Sigmoid colon (tissue), 7 donors: ENCODE measurements at places on chromosomes 4 and X. TPM values are rescaled to one million over a fixed set of nuclear protein-coding genes. Genes with fewer than 3 reads are reported as not detected.

DNA sequence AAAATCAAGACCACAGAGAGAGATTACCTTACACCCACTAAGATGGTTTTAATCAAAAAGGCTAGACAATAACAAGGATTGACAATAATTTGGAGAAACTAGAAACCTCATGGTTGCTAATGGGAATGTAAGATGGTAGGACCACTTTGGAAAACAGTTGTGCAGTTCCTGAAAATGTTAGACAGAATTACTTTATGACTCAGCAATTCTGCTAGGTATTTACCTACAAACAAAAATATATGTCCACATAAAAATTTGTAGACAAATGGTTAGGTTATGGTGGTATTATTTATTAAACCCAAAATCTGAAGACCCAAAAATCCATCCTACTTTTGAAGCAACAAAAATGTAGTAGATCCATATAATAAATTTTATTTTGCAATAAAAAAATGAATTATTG lies 1027.0 kb upstream of the ADGRL3 start:
- no peak for DNase-seq
- H3K4me3 ChIP-seq: no peak overlapping the region
- H3K27me3 ChIP-seq: no peaks in the 10 kb centered on the region
- H3K27ac ChIP-seq: no peak overlapping the region
- H3K36me3 ChIP-seq: no peaks in the 10 kb centered on the region

- H3K27ac ChIP-seq: no peak overlapping the region
- no peaks in the 10 kb centered on the region for H3K27me3 ChIP-seq
- DNase-seq: no peak
- H3K36me3 ChIP-seq: no peaks in the 10 kb centered on the region
- no peak overlapping the region for H3K4me3 ChIP-seq
- H3K4me1 ChIP-seq: no peaks in the 10 kb centered on the region
These were observed 3.6 kb downstream of the IL9R start for GRCh38 chrX:156001001-156001666.

DNA sequence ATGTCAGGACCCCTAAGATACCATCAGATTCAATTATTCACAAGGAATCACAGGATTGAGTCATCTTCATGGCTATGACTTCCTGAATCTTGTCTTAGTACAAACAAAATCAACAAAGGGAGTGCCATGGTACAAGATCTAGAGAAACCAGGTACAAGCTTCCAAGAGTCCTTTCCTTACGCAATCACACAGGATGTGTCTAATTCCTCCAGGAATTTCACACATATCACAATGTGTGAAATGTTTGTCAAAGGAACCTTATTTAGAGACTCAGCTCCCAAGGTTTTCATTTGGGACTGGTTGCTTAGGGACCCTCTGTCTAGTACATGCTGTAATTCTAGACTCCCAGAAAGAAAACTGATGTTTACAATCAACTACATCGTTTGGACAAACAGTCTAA lies 83.0 kb downstream of the MAB21L2 start:
- H3K36me3 ChIP-seq: no peaks in the 10 kb centered on the region
- H3K27ac ChIP-seq: no peak overlapping the region
- H3K4me3 ChIP-seq: no peak overlapping the region

- H3K27me3 ChIP-seq: no peaks in the 10 kb centered on the region
- no peak for DNase-seq
- no peaks in the 10 kb centered on the region for H3K4me1 ChIP-seq
- H3K27ac ChIP-seq: no peak overlapping the region
- H3K36me3 ChIP-seq: no peaks in the 10 kb centered on the region
These were observed 131.2 kb downstream of the UNC5C start for GRCh38 chr4:95417531-95417930.

GRCh38 chrX:136810493-136810892 lies 29.8 kb upstream of the ARHGEF6 start:
- H3K27ac ChIP-seq: no peak overlapping the region
- no peaks in the 10 kb centered on the region for H3K36me3 ChIP-seq

DNA sequence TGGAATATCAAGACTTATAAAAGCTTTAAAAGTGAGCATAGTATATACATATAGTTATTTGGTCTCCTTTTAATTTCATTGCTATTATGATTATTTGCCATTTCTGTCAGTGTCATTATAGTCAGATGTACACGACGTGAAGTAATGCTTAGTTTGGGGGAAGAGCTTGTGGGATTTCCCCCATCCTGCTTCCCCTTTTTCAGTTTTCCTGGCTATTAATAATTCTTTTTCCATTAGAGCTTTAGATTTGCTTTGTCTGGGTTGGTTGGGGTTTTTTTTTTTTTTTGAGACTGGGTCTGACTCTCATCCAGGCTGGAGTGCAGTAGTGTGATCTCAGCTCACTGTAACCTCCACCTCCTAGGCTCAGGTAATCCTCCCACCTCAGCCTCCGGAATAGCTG lies 5.4 kb downstream of the ABCE1 start:
- peaks cover 43% of the 10 kb centered on the region for H3K36me3 ChIP-seq
- H3K4me3 ChIP-seq: no peak overlapping the region
- no peak for DNase-seq
- no peak overlapping the region for H3K27ac ChIP-seq

- no peaks in the 10 kb centered on the region for H3K36me3 ChIP-seq
- DNase-seq: no peak
- no peak overlapping the region for H3K4me3 ChIP-seq
- H3K27ac ChIP-seq: no peak overlapping the region
- no peaks in the 10 kb centered on the region for H3K27me3 ChIP-seq
- no peaks in the 10 kb centered on the region for H3K4me1 ChIP-seq
These were observed 94.4 kb downstream of the TLL1 start for GRCh38 chr4:165967486-165967885.

MAGEC2 gene
- not detected for total RNA-seq

NXF2 gene
- total RNA-seq: not detected

GRCh38 chrX:11666164-11666563 lies 444 bp upstream of the ARHGAP6 start:
- H3K36me3 ChIP-seq: no peaks in the 10 kb centered on the region
- no peaks in the 10 kb centered on the region for H3K4me1 ChIP-seq
- peak overlapping the region; percentile 88 for H3K27ac ChIP-seq

- peaks cover 3% of the 10 kb centered on the region for H3K27me3 ChIP-seq
- no peak overlapping the region for H3K4me3 ChIP-seq
- DNase-seq: no peak
- no peaks in the 10 kb centered on the region for H3K4me1 ChIP-seq
- H3K27ac ChIP-seq: no peak overlapping the region
- H3K36me3 ChIP-seq: no peaks in the 10 kb centered on the region
These were observed 28.1 kb upstream of the MAN2B2 start for GRCh38 chr4:6546681-6547447.

DNA sequence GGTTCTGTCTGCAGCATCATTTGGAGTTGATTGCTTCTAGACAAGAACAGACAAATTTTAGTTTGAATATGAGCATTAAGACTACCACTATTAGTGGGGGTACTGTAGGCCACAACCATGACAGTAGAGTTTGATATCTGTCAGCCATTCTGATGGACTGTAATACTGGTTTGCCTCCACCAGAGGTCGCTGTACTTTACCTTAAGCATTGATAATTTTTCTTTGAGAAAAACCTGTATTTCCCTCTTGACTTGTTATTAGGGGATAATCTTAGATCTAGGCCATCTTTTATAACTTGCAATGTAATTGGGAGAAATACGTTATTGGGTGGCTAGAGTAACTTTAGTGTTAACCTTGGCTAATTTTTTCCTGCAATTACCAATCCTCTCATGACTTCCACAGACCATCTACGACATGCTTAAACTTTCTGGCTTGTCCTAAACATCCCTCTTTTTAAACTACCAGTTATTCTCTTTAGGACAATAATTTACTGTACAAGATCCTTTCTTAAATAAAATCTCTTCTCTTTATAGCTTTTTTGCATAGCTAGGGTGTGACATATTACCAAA lies 562.4 kb downstream of the MAGEB5 start:
- no peak for DNase-seq
- H3K4me3 ChIP-seq: no peak overlapping the region
- H3K27ac ChIP-seq: no peak overlapping the region

TDO2 gene
- total RNA-seq: not detected

DNA sequence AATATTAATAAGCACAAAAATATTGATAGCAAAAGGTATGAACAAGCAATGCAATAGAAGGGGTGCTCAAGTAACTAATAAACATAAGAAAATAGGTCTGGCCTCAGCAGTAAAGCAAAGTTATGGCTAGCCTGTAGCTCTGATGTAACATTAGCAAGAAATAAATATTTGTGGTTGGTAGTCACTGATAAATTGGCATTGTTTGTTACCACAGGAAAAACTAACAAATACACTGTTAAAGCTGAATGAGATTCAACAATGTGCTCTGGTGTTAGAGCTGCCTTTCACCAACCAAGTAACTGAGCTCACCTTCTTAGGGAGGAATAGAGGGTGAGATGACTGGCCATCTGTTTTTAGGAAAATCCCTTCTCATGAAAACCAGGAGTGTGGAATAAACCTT lies 71.4 kb downstream of the AREG start:
- H3K4me1 ChIP-seq: no peaks in the 10 kb centered on the region
- DNase-seq: no peak
- no peak overlapping the region for H3K4me3 ChIP-seq
- H3K36me3 ChIP-seq: no peaks in the 10 kb centered on the region
- no peak overlapping the region for H3K27ac ChIP-seq

- no peak overlapping the region for H3K27ac ChIP-seq
- peak; percentile 57 for DNase-seq
- H3K4me1 ChIP-seq: no peaks in the 10 kb centered on the region
- H3K27me3 ChIP-seq: no peaks in the 10 kb centered on the region
- no peaks in the 10 kb centered on the region for H3K36me3 ChIP-seq
These were observed 90.0 kb upstream of the EDA2R start for GRCh38 chrX:66728818-66729271.

GRCh38 chr4:106095408-106095807 lies 200.1 kb downstream of the NPNT start:
- no peak overlapping the region for H3K27ac ChIP-seq
- no peaks in the 10 kb centered on the region for H3K36me3 ChIP-seq

ITIH6 gene
- total RNA-seq: not detected

GRCh38 chr4:14072506-14072905 lies 445.0 kb upstream of the BOD1L1 start:
- H3K27me3 ChIP-seq: no peaks in the 10 kb centered on the region
- H3K36me3 ChIP-seq: no peaks in the 10 kb centered on the region
- H3K4me3 ChIP-seq: no peak overlapping the region
- H3K27ac ChIP-seq: no peak overlapping the region

GPC3 gene
- total RNA-seq: 1.6 TPM

- no peaks in the 10 kb centered on the region for H3K27me3 ChIP-seq
- no peak overlapping the region for H3K4me3 ChIP-seq
- no peaks in the 10 kb centered on the region for H3K36me3 ChIP-seq
- H3K4me1 ChIP-seq: no peaks in the 10 kb centered on the region
- no peak for DNase-seq
These were observed 8.6 kb upstream of the ZXDA start for GRCh38 chrX:57918750-57919436.

GRCh38 chr4:42205541-42205940 lies 53.1 kb upstream of the BEND4 start:
- no peak overlapping the region for H3K4me3 ChIP-seq
- DNase-seq: no peak
- no peaks in the 10 kb centered on the region for H3K4me1 ChIP-seq
- no peak overlapping the region for H3K27ac ChIP-seq

GRCh38 chr4:60611762-60612496 lies 588.2 kb upstream of the ADGRL3 start:
- DNase-seq: no peak
- H3K27ac ChIP-seq: no peak overlapping the region
- H3K36me3 ChIP-seq: no peaks in the 10 kb centered on the region
- no peaks in the 10 kb centered on the region for H3K4me1 ChIP-seq
- H3K27me3 ChIP-seq: no peaks in the 10 kb centered on the region

- no peaks in the 10 kb centered on the region for H3K4me1 ChIP-seq
- H3K4me3 ChIP-seq: no peak overlapping the region
- no peaks in the 10 kb centered on the region for H3K36me3 ChIP-seq
These were observed 82.4 kb upstream of the HPRT1 start for GRCh38 chrX:134377537-134377936.

DNA sequence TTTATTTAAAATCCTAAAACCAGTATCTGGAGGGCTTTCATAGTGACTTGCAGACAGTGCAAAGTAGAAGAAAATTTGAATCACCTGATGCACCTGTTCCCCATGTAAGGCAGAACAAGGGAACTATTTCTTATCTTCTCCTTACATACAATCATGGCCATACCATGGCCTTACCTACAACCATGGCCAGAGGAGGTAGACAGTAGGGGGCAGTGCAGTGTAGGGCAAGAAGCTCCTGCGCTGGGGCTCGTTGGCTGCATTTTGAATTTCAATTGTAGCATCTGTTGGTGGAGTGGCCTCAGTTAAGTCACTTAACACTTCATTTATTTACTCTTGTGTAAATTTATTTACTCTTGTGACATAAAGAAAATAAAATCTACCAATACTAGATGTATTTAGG lies 33.0 kb downstream of the GALNTL6 start:
- no peaks in the 10 kb centered on the region for H3K36me3 ChIP-seq
- no peaks in the 10 kb centered on the region for H3K27me3 ChIP-seq
- no peak overlapping the region for H3K4me3 ChIP-seq
- no peak for DNase-seq

SRP72 gene
- total RNA-seq: 45.9 TPM

AMTN gene
- total RNA-seq: not detected

DNA sequence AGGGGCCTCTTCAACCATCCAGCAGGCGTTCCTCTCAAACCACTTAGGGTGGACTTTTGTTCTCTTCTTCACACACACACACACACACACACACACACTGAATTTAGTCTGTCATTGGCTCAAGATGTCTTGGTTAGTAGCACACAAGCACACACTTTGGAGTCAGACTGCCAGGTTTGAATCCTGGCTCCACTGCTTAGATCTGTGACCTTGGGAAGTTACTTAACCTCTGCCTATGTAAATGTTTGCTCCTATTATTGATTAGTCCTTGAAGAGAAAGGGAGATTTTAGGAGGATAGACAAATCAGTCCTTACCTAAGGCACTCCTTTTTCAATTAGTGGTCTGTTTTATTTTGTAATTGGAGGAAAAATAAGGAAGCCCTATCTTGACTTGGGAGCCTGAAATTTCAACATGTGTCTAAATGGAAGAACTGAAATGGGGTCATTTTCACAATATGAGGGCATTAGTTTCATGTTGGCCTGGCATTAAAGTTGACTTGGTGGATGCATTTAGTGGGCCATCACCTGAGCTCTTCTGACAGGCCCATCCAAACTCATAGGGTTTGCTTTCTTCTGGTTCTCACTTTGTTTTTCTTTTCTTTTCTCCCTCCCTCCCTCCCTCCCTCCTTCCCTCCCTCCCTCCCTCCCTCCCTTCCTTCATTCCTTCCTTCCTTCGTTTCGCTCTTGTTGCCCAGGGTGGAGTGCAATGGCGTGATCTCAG lies 13.3 kb upstream of the TMEM131L start:
- no peak overlapping the region for H3K4me3 ChIP-seq
- no peaks in the 10 kb centered on the region for H3K27me3 ChIP-seq
- no peak overlapping the region for H3K27ac ChIP-seq
- peaks cover 11% of the 10 kb centered on the region for H3K4me1 ChIP-seq
- H3K36me3 ChIP-seq: no peaks in the 10 kb centered on the region
- no peak for DNase-seq

DNA sequence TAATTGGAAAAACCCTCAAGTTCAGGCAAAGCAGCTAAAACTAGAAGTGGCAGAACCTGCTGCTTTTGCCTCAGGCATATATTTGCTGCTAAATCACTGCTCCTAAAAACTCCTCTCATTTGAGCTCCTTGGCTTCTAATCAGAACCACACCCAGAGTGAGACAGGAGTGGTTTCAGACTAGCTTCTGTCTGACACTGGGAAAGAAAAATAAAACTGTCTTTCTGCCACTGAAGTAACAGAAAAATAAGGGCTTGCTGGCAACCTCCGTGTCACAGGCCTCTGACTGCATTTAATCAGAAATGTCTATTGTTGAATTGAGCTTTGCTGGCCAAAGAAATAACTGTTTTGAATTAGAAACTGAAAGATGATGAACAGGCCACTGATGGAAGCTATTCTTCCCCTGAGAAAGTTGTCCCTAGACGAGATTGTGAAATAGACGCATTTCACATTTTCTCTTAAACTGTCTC lies 52.1 kb upstream of the RAP2C start:
- no peak for DNase-seq
- peak overlapping the region; percentile 38 for H3K27ac ChIP-seq
- no peak overlapping the region for H3K4me3 ChIP-seq
- H3K4me1 ChIP-seq: peaks cover 5% of the 10 kb centered on the region
